Urothelium cell line (cell line): ENCODE measurements at places on chromosomes 3 and 15.

GRCh38 chr3:34035775-34036174 lies 237.3 kb downstream of the PDCD6IP start:
- DNase-seq, result no peak

GRCh38 chr15:62520887-62521286 lies 355.8 kb upstream of the C2CD4B start:
- no peak for DNase-seq

DNA sequence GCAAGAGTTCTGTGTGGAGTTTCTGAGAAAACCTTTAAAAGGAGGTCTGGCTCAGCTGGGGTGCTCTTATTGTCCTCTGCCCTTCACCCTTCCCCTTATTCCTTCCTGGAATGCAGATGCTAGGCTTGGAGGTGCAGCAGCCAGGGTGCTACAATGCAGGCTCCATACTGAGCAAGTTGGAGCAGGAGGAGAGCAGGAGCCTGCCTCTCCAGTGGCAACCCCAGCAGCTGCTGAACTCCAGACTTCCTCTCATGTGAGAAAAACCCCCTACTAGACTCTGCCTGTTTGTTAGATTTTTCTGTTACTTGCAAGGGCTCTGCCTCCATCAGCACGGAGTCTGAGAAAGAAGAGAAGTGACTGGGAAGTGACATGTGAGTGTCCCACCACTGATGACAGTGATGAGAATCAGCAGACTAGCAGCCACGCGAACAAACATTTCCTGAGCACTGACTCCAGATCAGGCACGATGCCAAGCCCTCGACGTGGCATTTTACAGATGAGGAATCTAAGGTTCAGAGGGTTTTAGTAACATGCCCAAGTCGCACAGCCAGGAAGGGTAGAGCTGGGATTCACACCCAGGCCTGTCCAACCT lies 16.1 kb upstream of the RARRES1 start:
- DNase-seq, result no peak

DNA sequence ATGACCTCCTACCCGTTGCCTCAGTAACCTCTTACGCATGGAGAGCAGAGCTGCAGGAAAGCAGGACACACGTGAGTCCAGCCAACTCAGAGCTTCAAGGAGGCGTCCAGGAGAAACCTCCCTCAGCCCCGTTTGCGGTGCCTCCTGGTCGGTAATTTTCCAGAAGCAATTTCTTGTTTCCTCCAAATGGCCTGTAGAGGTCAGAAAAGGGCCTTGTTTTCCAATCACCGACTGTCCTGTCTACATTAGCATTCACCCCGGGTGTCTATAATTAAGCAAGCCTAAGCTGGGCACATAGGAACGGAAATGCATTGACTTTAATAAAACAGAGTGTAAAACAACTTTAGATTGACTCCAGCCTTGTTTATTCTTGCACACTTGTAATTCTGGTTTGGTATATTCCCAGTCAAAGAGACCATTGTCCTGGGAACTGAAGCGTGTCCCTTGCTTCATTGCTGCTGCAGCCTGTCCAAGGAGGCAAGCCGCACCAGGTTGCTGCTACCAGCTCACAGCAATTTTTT lies 836.2 kb downstream of the AGBL1 start:
- peak; percentile 62 for DNase-seq

GRCh38 chr3:126064627-126065258 lies 19.2 kb downstream of the SLC41A3 start:
- no peak for DNase-seq

DNA sequence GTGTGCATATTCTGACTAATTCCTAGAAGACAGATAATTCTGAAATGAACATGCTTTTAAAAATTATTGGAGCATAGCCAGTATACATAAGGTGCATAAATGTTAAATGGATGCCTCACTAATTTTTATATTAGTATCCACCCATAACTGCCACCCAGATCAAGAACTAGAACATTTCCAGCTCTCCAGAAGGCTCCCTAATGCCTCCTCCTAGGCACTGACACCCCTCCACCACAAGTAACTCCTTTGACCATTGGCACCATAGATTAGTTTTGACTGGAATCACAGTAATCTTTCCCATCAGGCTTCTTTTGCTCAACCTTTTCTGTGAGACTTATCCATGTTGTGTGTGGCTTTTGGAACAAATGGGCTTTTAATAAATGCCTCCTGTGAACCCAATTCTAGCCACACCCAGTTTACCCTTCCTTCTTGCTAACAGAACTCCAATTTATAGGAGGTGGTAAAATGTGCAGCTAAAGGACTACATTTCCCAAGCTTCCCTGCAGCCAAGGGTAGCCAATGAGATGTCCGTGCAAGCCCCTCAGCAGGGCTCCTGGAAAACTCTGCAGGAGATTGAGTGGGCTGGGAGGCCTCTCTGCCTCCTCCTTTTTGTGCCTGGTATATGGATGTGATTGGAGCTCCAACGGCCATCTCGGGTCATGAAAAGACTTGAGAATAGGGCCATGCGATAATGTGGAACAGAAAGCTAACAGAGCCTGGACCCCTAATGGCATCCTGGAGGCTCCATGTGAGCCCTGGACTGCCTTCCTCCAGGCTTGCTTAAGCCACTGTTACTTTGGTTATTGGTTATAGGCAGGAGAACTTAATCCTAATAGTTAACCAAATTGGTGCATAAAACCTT lies 322.6 kb upstream of the TLE3 start:
- DNase-seq, result no peak

GRCh38 chr3:110248666-110249065 lies 823.0 kb upstream of the NECTIN3 start:
- no peak for DNase-seq

DNA sequence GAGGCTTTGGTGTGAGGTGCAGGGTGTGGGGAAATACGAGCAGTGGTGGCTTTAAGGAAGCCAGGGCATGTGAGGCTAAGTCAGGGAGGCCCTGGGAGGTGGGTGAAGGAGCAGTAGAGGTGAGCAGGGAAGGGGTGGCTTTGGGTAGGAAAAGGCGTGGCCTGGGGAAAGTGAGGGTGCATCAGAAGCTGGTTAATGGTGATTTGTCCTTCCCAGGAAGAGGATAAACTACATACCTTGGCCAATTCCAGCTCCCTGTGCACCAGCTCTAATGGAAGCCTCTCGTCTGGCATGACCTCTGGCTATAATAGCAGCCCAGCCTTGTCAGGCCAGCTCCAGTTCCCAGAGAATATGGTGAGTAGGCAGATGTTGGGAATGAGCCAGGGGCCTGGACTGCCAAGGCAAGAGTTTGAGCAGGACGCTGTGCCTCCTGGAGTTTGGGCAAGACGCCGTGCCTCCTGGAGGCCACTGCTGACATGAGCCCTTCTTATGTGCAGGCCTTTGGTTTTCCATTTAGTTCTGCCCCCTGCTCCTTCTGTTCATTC lies 41.3 kb downstream of the CDAN1 start:
- DNase-seq, result no peak
